Cerebellar nuclear complex (tissue), 1 donor: ENCODE measurements at places on chromosomes 7 and 10.

- DNase-seq: no peak
Measured at GRCh38 chr7:43782768-43783555, 24.5 kb downstream of the BLVRA start.

- DNase-seq: no peak
Measured at GRCh38 chr7:36037121-36037662, 115.9 kb upstream of the EEPD1 start.

DNA sequence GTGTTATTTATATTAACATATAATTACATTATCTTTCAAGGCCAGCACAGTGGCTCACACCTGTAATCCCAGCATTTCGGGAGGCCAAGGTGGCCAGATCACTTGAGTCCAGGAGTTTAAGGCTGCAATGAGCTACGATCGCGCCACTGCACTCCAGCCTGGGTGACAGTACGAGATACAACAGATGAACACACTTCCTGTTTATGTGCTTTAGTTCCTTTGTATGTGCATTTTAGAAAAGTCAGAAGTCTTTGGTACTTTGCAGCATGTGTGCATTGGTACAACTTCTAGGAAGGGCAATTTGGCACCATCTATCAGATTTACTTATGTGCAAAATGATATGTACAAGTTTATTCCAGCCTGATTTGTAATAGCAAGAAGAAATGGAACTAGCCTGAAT is 13.3 kb downstream of the SLC35G1 start:
- DNase-seq: no peak

GRCh38 chr10:107548301-107548700 is 383.8 kb upstream of the SORCS1 start:
- DNase-seq: no peak

DNA sequence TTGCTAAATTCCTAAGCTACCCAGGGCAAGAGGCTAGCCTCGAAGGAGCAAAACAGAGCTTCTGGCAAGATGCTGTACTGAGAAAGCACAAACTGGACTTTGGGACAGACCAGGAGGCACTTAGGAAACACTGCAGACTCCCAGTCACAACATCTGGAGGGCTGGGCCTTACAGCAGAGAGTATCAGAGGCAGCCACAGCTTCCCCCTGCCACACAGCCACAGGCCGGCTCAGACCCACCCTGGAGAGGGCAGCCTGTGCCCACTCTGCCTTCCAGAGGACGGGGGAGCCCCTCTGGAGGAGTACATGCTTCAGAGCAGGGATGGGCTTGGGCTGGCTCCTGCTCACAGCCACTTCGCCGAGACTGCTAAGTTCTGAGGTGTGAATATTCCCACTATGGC is 17.4 kb downstream of the ESYT2 start:
- no peak for DNase-seq

- DNase-seq: no peak
Measured at GRCh38 chr10:45532480-45532879, 140.1 kb downstream of the ZFAND4 start.

- no peak for DNase-seq
Measured at GRCh38 chr7:4086723-4087122, 595.4 kb upstream of the FOXK1 start.

DNA sequence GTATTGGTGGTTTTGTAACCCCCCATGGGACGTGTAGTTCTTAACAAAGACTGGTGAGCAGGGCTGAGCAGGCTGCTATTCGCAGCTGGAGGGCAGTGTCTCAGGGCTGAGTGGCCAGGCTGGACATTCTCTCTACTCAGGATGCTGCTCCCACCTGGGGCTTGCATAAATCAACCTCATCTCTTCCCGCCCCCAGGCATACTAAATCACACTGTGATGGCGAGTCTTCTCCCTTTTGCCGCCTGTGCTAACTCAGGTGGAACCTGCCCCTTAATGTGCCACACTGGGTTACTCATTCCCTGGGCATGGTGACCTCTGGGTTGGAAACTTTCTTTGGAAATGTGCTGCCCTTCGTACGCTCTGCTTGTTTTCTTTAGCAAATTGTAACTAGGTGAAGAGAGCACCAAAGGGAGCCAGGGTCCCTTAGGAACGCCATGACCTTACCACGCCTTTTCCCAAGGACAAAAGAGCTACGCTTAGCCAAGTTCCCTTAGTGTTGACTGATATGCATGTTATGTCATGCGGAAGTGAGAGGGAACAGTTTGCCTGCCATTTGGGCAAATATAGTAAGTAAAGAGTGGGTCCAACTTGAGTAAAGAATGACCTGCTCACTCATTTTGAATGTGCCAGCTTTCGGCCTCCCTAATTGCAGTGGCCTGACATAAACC is 40.4 kb upstream of the COBL start:
- DNase-seq: no peak

GRCh38 chr7:43938892-43939482 is 12.8 kb downstream of the UBE2D4 start:
- DNase-seq: no peak

GRCh38 chr10:17175551-17175950 is 25.9 kb downstream of the TRDMT1 start:
- no peak for DNase-seq
